AG08396 (cell line): ENCODE measurements at places on chromosomes 5 and 9.

DNA sequence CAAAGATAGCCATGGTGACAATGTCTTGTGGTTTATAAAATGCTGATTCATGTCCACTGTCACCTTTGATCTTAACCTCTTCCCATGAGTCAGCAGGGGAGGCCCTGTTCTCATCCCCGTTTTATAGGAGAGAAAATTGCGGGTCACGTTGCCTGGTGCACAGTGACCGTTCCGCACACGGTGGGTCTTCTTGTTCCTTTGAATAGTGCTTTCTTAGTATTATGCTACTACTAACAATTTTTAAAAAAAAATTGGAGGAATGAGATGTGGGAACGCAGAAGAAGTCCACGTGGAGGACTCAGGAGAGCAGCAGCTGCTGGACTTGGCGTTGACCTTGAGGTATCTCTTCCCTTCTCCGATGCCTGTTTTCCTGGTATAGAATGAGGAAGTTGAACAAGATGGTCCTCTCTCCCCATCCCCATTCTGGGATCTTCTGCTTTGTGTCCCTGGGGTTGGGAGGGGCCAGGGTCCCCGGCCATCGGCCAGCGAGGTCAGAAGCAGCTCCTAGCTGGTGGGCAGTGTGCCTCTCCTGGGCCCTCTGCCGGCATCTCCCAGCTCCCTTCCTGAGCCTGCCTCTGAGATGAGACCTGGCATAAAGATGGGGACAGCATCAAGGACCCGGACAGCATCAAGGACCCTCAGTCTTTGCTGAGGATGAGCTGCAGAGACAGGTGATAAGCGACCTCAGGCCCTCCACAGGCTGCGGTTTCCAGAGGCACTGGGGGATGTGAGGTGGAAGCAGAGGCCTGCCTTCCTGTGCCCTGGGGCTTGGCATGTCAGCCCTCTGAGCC is 143.9 kb downstream of the C9orf50 start:
- no peak for DNase-seq

- no peak for DNase-seq
Measured at GRCh38 chr5:23727271-23727670, 219.9 kb downstream of the PRDM9 start.

- no peak for DNase-seq
Measured at GRCh38 chr9:131543141-131543540, 2.2 kb upstream of the PRRT1B start.

- DNase-seq, result peak; percentile 34
Measured at GRCh38 chr9:72315510-72316311, 49.3 kb downstream of the ZFAND5 start.

DNA sequence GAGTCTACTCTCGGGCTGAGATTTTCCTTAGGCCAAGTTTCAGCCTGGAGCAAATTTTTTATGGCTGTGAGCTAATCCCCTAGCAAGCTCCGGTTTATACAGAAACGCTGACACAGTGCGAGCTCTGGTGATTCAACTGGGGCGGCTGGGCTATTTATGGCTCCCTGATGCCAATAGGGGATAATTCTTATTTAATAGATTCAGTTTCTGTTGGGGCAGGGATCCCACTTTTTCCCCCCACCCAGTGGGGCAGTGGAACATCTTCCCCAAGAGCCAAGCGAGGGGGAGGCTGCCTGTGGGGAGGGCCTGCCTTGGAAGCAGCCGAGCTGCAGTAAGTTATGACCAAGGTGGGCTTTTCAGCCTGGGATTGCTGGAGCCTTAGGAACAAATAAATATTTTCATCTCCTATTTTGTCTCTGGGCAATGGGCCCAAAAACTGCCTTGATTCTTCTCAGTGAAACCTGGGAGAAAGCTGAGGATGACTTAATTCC is 129.1 kb downstream of the MACROH2A1 start:
- DNase-seq, result peak; percentile 73

- DNase-seq, result peak; percentile 62
Measured at GRCh38 chr5:78889369-78890140, 95.6 kb downstream of the ARSB start.

DNA sequence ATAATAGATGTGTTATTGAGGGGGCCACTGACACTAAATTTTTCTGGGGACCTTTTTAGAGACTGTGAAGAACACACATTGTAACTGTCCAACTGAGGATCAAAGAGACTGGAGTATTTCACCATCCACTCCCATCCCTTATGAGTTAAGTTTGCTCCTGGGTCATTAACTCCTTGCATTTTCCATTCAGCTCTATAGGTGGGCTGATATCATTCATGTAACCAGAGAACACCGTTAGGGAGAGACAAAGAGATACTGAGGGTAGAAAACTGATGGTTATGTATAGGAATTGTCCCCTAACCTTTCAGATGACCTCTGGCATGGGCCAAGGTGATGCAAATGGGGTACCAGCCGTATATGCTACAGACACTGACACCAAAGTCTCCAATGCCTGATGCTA is 142.4 kb upstream of the TLR4 start:
- DNase-seq, result no peak

DNA sequence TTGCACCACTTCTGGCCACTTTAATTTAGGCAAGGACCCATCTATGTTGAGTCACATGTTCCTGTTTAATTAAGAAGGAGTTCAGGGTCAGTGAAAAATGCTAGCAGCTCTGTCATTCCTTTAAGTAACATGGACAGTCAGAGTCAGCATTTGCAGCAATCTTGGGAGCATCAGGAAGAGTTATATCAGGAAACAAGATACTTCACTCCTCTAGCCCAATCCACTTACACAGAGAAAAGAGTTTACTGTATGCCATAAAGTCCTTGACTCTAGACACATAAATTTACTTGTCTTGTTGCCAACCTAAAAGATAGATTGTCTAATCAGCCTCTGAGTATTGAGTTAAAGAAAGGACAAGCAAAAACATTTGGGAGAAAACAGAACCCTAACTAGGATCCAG is 266.7 kb downstream of the PJA2 start:
- no peak for DNase-seq

GRCh38 chr9:109599131-109599530 is 101.0 kb upstream of the PTPN3 start:
- no peak for DNase-seq

DNA sequence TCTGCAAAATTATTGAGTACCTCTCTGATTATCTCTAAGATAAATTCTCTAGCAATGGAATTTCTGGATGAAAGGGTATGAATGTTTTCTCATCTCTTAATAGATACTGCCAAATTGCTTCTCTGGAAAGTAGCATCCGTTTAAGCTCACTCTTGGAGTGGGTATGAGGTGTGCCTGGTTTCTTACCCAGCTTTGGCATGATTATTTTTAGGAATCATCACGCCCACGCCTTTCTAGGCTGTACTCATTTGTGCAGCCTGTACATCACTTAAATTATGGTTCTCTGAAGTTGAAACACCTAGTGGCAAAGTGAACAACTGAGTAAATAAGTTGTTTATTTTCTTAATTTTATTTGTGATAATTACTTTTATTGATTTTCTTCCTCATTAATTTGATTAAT is 156.5 kb upstream of the IL12B start:
- DNase-seq, result no peak

- no peak for DNase-seq
Measured at GRCh38 chr5:142984525-142984924, 214.3 kb downstream of the ARHGAP26 start.

DNA sequence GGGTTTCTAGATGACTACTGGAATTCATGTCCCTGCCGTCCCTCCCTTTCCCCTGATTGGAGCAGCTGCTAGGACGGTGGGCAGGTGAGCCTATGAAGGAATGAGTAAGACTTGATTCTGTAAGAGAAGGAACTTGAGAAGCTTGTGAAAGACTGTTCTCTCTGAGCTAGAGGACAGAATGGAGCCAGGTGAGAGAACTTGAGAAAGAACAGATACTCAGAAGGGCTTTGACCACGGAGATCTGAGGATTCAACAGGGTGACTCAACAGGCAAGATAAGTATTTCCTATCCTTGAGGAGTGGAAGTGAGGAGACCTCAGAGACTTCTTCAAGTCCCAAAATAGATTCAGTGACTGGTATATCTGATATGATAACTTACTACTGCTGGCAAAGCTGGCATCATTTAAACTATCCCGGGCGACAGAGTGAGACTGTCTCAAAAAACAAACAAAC is 41.9 kb downstream of the HSDL2 start:
- DNase-seq, result no peak

DNA sequence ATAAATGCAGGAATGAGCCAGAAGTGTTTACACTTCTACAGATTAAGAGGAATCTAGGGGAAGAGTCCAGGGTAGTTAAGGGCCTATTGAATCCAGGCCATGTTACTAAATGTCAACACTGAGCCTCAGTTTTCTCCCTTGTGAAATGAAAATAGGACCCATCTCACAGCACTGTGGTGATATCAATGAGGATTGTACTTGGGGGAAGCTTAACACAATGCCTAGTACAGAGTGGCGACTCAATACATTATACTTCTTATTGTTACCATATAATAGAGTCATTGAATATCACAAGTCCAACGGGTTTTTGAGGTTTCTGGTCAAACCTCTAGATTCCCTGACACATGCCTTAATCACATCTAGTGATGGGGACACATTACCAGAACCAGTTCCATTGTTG is 4.6 kb downstream of the TRUB2 start:
- no peak for DNase-seq

- DNase-seq, result peak; percentile 7
Measured at GRCh38 chr5:76084496-76085242, 1.5 kb downstream of the SV2C start.

GRCh38 chr9:30116673-30117217 is 2267.7 kb upstream of the ACO1 start:
- no peak for DNase-seq

- no peak for DNase-seq
Measured at GRCh38 chr5:147685993-147686392, 96.5 kb downstream of the JAKMIP2 start.

DNA sequence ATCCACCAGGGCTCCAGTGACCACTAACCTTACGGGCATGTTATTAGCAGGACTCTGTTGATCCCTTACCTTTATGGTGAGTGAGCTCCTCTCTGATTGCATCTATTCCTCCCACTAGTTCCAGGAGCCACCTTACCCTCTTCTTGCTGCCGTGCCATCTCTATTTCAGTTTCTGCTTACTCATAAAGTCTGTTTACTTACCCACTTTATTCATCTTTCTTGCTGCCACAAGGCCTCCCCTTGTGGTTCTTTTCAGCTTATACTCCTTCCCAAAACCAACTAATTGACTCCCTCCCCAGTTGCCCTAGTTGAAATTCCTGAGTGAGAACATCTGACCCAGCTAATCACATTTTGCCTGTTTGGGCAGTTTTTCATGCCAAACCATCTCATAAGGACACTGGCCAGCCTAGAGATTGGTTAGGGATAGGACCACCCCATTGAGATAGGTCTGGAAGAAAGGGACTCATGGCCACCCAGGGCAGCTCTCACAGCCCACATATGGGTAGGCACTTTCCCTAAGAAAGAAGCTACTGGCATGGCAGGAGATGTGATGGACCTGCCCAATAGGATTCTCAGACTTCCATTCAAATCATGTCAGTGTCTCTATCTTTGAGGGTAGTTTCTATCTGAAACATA is 412.7 kb downstream of the EFNA5 start:
- no peak for DNase-seq

DNA sequence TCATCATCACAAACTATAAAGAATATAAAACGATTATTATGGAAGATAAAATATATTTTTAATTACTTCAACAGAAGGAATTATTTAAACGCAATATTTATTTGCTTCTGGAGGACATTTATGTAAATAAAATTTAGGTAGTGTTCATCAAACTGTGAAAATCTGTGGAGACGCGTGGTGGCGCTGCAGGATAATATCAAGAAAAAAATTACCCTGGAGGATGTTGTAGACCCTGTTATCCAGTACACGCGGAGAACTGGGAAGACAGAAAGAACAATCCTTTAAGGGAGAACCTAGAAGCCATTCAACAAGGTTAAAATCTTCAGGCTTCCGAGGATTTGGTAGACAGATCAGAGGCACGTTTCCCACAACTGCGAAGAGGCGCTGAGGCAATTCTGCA is at the start of gene PCDHB12:
Gene PCDHB12 (plus strand): TSS at position 242 of the 400 bp plus-strand sequence. CDS start 189 bp downstream, outside the sequence.
- peak; percentile 29 for DNase-seq

DNA sequence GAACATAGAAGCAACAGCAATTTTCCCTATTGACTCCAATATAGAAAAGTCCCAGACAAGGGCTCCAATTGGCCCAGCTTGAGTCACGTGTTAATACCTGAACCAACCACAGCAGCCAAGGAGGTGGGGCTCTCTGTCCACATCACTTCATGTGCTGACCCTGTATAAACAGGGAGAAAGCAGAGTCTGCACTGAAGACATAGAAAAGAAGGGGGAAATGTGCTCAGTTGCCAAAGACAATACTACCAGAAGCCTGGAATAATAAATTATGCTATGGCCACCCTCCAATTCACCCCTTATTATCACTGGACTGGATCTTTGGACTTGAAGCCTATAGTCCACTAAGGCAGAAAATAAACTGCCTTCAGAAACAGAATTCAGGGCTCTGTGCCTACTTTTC is 275.4 kb downstream of the EPB41L4A start:
- no peak for DNase-seq

DNA sequence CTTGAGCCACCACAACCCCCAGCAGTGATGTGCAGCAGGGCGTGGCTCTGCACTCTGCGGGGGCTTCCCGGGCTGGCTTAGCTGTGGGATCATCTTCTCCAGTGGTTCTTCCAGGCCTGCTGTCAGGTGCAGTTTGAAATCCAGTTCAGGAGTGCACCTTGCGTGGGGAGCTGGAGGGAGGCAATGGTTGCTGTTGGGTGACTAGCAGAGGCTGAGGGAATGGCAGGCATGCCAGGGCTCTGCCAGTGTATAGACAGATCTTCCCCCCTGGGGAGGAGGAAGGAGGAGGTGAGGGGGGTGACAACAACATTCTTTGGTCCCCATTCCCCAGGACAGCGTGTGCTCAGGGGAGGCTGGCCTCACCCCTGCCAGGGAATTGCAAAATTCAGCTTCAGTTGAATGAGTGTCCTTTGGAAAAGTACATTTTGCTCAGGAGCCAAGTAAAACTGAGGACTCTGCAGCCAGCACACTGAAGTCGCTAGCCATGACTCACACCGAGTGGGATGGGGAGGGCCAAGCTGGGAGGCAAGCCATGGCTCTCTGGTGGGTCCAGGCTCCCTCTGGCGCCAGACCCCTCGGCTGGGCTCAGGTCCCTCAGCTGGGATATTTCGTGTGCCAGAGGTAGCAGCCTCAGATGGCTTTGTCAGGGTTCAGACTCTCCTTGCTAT is 35.0 kb downstream of the ERGIC1 start:
- peak; percentile 74 for DNase-seq

GRCh38 chr9:117677572-117677971 is 26.6 kb upstream of the TLR4 start:
- DNase-seq, result no peak

DNA sequence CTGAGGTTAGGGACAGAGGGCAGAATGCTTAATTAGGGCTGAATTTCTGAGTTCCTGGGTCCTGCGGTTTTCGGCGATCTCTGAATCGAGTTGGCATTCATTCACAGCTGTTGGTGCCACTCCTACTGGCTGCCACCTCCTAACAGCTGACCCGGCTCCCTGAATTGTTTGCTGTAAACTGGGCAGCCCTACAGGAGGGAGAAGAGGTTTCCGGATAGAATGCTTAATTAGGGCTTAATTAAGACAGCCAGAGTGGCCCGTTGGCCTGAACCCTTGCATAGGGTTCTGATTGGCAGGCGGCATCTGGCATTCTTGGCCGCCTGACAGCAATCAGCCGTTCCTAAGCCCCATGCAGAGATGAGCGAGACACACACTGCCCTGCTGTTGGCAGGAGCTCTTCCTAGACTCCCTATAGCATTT is 25.7 kb downstream of the FRMPD1 start:
- no peak for DNase-seq
